ENCODE measurements at places on chromosomes 1 and 21. TPM values are rescaled to one million over a fixed set of nuclear protein-coding genes. Genes with fewer than 3 reads are reported as not detected.

Gene UBL4B
- total RNA-seq, result not detected

Gene ALX3
- total RNA-seq, result not detected

Gene LCE1E
- total RNA-seq, result not detected

DNA sequence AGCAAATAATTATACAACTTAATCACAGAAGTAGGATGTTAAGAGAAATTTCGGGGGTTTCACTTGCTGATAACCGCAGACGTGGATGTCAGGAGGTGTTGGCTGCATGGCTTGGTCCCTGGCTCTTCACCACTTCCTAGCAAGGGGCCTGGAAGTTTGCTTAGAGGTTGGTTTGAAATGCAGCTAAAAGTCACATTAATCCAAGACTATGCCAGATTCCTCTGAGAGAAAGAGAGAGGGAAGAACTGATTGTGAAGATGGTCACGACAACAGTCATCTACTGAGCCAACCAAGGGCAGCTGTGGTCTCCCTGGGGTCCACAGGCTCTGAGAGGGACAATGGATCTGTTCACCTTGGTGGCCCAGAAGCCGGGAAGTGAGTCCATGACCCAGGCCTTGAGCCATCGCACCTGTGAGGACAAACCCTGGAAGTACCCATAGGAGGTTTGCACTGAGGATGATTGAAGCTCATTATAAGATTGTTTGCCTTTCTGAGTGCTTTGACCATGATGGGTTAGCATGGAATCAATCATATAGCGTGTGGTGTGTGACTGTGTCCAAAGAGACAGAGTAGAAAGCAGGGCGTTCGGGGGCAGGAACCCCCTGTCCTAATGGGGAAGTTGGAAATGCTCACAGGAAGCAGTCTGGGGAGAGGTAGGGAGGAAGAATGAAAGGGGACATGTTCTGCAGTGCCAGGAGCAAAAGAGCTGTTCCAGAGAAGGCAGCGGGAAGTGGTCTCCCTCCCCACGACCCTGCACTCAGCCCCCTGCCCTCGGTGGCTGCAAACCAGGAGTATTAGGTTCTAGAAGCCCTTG, 47.1 kb downstream of the UMODL1 start:
- no peak for DNase-seq

- DNase-seq, result no peak
Measured at GRCh38 chr1:79902418-79902817, 895.9 kb upstream of the ADGRL4 start.

- no peak for DNase-seq
Measured at GRCh38 chr21:44052071-44052829, 40.1 kb downstream of the TRAPPC10 start.

- DNase-seq, result no peak
Measured at GRCh38 chr1:69643266-69643665, 75.5 kb downstream of the LRRC7 start.

All from dermis blood vessel endothelial cell (primary cell).